ENCODE measurements at places on chromosomes 1 and 21.

- DNase-seq = no peak
Observed at GRCh38 chr1:21822349-21822748, 10.3 kb downstream of the LDLRAD2 start.

- no peak for DNase-seq
Observed at GRCh38 chr1:86296305-86297205, 99.6 kb downstream of the ODF2L start.

- DNase-seq = no peak
Observed at GRCh38 chr1:36455386-36455785, 5.1 kb upstream of the OSCP1 start.

- DNase-seq = no peak
Observed at GRCh38 chr1:55463814-55464475, 248.8 kb upstream of the USP24 start.

GRCh38 chr21:42473498-42474042 lies 22.5 kb downstream of the RSPH1 start:
- no peak for DNase-seq

GRCh38 chr1:214455971-214456867 lies 95.2 kb downstream of the PTPN14 start:
- no peak for DNase-seq

DNA sequence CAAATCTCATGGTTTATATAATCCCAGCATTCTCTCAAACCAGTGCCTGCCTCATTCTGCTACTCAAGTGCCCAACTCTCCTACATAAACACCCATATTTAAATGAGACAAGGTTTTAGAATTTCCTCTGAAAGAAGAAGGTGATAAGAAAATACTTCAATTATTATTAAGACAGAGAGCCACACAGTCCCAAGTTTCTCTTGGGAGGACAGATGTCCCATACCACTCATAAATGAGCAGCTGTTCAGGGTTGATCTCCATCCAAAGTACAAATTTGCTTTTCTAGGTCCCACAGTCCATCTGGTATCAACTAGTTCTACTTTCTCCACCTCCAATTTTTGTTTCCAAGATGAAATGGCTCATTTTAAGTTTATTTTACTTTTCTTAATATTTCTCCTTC lies 11.3 kb downstream of the DCAF8 start:
- DNase-seq = no peak

DNA sequence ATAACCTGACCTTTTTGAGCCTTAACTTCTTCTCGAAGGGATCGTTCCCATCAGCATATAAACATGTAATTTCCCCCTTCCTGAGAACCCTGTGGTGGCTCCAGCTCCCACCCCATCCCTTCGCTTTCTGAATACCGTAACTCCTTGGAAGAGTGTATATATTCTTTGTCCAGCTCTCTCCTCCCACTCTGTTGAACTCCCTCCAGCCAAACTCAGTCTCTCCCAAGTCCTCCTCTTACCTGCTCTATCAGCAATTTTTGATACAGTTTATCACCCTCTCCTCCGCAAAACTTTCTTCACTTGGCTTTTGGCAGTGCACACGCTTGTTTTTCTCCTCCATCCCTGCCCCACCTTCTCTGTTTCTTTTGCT lies 109.9 kb upstream of the SLC25A33 start:
- DNase-seq = no peak

GRCh38 chr1:109603229-109603628 lies 16.2 kb downstream of the GNAT2 start:
- no peak for DNase-seq

- DNase-seq = no peak
Observed at GRCh38 chr1:20367116-20367585, 76.5 kb downstream of the VWA5B1 start.
